ENCODE measurements at places on chromosomes 16 and 17.

DNA sequence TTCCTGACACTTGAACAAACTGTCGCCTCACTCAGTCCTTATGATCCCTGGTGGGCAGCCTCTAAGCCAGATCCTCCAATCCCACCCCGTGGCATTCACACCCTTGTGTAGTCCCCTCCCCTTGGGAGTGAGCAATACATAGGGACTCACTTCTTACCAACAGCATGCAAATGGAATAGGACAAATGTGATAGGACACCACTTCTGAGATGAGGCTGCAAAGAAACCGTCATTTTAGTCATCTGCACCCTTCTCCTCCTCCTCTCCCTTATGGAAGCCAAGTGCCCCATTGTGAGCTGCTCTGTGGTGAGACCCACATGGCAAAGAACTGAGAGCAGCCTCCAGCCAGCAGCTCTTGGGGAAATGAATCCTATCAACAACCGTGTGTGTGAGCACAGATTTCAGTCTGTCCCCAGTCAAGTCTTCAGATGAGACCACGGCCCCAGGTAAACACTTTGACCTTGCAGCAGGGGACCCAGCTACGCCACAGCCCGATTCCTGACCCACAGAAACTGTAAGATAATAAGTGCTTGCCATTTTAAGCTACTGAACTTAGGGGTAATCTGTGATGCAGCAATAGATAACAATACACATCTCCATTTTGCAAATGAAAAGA, 46.9 kb downstream of the ZFHX3 start:
- DNase-seq, result no peak

GRCh38 chr16:19375561-19376158, 42.0 kb upstream of the TMC5 start:
- DNase-seq, result peak; percentile 33

DNA sequence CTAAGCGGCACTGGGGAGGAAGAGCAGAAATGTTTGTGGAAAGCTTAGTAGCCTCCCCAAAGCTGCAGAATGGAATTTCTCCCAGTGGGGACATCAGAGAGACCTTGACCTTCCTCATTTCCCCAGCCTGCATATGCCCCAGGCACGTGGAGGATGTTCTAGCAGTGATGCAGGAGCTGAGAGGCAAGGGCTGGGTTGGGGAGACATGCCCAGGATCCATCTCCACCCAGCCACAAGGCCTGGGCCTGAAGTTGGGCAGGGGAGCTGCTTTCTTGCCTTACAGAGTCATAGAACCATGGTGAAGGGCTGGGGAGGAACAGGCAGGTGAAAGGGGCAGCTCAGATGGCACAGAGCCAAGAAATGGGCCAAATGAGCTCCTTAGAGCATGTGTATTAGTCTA, 104.0 kb downstream of the TMEM132E start:
- no peak for DNase-seq

DNA sequence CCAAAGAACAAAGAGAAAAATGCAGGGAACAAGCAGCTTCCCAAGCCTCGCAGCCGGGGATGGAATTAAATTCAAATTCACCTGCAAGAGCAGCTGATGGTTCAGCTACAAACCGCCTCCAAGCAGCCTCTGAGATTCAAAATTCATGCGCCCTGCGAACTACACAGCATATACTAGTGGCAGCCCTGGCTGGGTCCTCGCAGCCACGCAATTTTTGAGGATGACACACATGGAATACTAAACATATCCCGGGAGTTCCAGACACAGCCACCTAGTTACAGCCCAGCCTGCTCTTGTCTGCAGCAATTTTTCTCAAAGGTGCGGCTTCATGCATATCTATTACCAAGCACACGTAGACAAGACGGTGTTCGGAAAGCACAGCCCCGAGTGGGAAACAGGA, 35.9 kb upstream of the KIFC3 start:
- DNase-seq, result no peak

DNA sequence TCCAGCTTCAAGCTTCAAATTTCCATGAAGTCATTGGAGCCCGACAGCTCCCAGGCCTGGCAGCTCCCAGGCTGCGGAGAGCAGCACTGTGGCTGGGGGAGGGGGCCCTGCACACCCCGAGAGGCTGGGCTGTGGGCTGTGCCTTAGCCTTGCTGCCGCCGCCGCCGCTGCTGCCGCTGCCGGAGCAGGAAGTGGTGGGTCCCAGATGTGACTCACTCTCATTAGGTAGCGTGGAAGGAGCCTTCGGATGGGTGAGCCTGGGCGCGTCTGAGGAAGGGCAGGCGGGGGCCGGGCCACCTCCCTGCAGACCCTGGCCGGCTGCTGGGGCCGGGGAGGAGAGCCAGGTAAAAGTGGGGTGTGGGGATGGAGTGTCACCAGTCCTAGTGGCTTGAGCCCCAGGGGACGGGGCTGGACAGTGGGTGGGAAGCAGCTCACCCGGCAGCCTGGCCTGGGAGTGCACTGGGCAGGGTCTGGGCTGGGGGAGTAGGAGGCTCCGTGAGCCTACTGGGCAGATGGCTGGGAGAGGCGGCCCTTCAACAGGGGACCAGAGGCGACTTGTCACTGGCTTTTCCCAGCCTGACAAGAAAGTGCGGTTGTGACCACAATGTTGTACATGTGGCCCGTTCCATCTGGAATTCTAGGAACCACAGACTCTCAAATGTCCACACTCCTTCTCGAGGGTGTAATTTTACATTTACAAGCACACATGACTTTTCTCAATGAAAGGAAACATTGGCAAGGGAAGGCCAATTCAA, at the start of gene ADCY7:
ADCY7 (plus strand) TSS at position 215 of the 755 bp plus-strand sequence. CDS start 21,629 bp downstream, outside the sequence.
- DNase-seq, result peak; percentile 91

DNA sequence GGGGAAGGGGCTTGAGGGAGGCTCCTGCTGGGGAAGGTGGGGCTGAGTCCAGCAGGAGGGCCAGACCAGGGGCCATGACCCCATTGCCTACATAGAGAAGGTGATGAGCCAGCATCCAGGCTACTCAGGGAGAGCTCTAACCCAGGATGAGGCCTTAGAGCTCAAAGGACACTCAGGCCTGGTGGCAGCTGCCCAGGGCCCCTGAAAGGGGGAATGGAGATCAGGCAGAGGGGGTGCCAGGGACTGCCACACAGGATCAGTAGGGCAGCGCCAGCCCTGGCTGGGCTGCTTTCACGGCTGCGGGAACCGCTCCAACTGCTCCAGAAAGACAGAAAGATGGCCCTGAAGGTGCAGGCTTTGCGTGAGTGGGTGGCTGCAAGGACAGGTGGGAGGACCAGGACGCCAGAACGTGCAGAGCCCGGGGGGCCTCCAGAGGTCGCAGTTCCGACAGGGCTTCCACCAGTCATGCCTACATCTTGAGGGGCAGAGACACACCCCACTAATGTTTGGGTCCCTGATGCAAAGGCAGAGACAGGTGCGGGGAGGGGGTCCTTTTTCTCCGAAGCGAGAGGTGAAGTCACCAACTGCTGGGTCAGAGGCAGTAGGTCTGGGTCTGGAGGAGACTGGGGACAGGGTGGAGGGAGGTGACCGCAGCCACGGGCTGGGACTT, 882 bp upstream of the ATP6V0C start:
- no peak for DNase-seq

DNA sequence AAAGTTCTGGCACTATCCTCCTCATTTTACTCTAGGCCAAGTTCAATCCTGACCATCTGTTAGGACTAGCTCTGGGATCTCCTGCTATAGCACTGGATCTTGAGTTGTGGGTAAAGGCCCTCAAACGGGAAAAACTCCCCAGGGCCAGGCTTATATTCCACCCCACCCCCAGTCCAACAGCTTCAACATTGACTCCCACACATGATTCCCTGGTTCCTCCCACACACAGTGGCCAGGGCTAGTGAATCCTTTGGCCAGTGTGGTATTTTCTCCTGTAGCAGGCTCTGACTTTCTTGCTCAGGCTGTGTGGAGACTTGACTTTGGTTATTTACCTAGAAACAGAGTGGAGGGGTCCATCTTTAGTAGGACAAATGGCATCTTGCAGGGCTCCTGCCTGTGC, 10.3 kb upstream of the AKAP10 start:
- no peak for DNase-seq

GRCh38 chr16:2178321-2179106, 17.9 kb downstream of the CASKIN1 start:
- DNase-seq, result peak; percentile 46

DNA sequence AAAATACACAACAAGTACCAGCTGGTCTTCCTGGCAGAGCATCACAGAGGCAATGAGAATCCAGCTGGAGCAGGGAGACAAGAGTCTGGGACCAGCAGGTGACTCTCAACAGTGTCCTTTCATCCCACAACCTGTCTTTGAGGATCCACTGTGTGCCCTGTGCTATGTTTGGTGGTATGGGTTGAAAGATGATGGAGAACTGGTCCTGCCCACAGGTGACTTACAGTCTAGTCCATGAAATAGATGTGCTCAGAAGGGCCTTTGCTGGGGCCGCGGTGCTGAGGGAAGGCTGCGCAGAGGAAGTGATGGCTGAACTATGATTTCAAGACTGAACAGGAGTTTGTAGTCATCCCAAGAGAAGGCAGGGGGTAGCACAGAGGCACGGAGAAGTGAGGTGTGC, 17.9 kb downstream of the WNT3 start:
- no peak for DNase-seq

- no peak for DNase-seq
Measured at GRCh38 chr17:81726004-81726403, 13.9 kb downstream of the SLC25A10 start.

DNA sequence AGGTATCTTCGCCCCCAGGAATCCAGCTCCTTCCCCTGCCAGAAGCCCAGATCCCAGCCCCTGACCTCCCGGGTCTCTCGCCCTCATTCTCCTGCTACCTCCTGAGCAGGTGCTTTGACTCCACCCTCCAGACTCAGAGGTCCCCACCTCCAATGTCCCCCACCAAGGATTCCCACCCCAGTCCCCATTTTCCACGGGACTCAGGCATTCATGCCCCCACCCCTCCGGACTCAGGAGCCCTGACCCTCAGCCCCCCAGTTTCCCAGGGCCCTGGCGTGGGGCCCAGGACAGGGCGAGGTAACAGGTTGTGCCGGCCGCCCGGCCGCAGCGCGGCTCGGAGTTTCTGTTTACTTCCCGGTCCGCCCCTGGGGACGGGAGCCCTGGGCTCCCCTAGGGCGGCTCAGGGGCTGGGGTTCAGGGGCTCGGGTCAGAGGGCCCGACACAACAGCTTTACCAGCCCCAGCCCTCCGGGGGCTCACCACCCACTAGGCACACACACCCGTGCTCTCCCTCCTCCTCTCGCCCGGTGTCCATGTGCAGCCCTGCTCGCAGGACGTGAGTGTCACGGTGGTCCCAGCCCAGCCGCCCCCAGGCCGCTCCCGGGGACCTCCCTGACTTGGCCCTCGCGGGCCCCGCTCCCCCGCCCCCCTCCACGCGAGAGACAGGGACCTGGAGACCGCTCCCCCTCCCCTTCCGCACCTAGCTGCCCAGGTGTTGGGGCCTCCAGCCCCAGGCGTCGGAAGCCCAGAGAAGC, 595 bp downstream of the BICDL2 start:
- DNase-seq, result no peak

DNA sequence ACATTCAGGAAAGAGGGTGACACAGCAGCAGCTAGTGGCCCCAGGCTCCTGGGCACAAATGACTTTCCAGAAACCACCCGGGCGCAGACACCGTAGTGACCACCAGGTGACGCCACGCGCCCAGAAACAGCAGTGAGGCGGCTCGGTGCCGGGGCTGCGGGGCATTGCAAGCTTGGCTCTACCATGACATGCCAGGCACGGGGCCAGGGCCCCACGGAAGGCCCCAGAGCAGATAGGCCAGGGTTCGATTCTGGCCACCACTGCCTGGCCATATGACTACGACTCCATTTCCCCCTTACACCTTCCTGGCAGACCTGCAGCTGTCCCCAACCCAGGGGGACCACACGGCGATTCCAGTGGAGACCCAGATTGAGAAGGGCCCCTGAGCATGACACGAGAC, 6.7 kb downstream of the RHBDF1 start:
- peak; percentile 58 for DNase-seq

- peak; percentile 40 for DNase-seq
Measured at GRCh38 chr16:1812732-1813163, 13.9 kb downstream of the HAGH start.

- DNase-seq, result no peak
Measured at GRCh38 chr16:77868052-77868451, 79.7 kb downstream of the VAT1L start.

DNA sequence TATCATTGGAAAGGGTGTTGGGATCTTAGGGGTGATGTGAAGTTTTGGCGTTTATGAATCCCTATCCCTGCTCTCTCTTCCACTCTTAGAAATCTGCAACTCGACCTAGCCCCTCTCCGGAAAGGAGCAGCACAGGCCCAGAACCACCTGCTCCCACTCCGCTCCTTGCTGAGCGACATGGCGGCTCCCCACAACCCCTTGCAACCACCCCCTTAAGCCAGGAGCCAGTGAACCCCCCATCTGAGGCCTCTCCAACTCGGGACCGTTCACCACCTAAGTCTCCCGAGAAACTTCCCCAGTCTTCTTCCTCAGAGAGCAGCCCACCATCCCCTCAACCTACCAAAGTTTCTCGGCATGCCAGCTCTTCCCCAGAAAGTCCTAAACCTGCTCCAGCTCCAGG, 9.0 kb downstream of the SRRM2 start:
- no peak for DNase-seq

GRCh38 chr16:75104836-75105235, 11.7 kb downstream of the LDHD start:
- DNase-seq, result no peak

DNA sequence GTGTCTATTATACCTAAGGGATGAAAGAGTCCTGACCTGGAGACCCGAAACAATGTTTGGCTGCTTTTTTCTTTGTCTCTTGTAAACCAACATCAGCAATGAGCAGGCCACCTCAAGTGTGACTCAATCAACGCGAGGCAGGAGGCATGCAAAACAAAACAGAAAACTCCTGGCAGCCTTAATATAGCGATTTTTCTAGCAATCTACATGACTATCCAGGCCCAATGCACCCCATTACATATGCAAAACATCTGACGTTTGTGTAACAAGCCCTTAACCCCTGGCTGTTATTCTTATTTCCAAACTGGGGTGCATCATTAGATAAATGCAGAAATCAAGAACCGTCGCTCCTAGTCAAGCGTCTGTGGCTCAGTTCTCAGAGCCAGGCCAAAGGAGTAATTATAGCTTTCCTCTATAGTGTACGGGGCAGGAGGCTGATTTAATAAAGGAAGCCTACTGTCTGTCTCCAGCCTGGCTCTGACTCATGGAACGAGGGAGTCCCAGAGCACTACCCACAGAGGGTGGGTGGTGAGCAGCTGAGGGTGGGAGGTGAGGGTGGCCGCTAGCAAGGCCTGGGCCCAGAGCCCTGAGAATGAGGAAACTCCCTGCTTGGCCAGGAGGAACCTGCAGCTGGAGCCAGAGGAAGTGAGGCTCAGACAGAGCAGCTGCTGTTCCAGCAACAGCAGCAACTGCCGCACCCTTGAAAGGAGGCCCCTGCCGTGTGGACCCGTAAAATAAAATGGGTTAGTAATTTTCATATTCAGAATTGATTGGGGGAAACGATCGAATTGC, 43.9 kb downstream of the CHD9 start:
- DNase-seq, result peak; percentile 90

- DNase-seq, result peak; percentile 12
Measured at GRCh38 chr16:50797456-50797855, 55.6 kb downstream of the CYLD start.

GRCh38 chr17:31497994-31498826, 106.7 kb downstream of the RAB11FIP4 start:
- no peak for DNase-seq

- no peak for DNase-seq
Measured at GRCh38 chr16:3400446-3400778, 392 bp downstream of the ZSCAN32 start.

GRCh38 chr17:75397217-75397616, 8.3 kb downstream of the GRB2 start:
- DNase-seq, result no peak

- DNase-seq, result no peak
Measured at GRCh38 chr17:73799096-73799495, 154.9 kb upstream of the SDK2 start.

- no peak for DNase-seq
Measured at GRCh38 chr16:47947723-47948122, 208.1 kb downstream of the ABCC12 start.

- peak; percentile 7 for DNase-seq
Measured at GRCh38 chr17:37699285-37699973, 45.4 kb downstream of the HNF1B start.

Data from fibroblast of skin of right quadriceps (primary cell).